ENCODE measurements at places on chromosomes 7 and 10.

- DNase-seq: no peak
Measured at GRCh38 chr10:122393288-122393687, 18.8 kb downstream of the PLEKHA1 start.

DNA sequence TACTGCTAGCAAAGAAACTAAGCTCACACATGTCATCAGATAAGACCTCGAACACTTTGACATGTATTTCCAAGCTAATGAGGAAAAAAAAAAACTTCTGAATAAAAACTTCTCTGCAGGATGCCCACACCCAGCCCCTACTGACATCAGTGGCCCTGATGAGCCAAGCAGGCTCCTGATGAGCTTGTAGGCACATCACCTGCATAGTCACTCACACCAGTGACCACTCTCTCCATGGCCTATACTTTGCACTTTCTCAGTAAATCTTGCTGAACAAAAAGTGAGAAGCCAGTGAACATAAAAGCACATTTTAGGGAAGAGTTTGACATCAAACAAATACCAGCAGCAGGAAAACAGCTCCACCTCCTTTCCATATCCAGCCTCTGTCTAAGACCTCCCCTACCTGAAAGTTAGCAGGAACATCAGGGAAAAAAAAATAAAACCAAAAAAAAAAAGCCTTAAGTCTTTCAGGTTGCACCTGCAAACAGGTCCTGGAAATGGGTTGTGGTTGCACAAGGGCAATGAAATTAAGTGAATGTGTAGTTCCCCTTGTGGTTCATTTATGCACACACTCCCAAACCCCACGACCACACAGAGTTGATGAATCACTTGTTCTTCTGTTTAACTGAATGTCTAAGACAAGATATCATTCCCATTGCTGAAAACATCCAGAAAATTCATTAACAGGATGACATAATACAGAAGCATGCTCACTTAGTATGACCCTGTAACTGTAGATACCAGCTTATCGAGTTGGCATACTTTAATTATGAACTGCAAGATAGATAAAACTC is 205.2 kb upstream of the PDE1C start:
- DNase-seq: no peak

DNA sequence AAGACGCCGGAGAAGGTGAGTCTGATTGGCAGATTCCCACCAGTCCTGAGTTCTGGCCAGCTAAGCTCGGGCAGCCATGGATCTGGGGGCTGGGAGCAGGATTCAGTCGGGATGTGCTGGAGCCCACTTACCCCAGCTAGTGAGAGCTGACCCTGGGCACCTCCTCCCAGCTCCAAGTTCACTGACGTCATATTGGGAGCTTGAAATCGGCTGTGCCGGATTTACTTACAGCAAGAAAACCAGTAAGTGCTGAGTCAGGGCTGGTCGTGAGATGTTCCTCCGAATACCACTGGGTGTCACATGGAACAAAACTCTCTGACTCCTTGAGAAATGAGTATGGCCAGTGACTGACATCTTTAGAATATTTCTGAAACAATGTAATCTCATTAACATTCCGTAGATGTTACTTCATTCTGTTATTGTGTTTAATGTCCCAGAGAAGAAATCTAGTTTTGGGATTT is 621.2 kb downstream of the SDK1 start:
- peak; percentile 71 for DNase-seq

DNA sequence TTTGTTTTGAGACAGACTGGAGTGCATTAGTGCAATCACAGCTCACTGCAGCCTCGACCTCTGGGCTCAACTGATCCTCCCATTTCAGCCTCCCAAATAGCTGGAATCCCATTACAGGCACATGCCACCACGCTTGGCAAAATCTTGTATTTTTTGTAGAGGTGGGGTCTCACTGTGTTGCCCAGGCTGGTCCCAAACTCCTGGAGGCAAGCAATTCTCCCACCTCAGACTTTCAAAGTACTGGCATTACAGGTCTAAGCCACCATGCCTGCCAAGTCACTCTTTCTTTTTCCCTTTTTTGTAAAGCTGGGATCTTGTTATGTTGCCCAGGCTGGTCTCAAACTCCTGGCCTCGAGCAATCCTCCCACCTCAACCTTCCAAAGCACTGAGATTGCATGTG is 8.3 kb upstream of the NPC1L1 start:
- DNase-seq: no peak

- DNase-seq: no peak
Measured at GRCh38 chr7:91162436-91162835, 101.8 kb upstream of the FZD1 start.

- DNase-seq: peak; percentile 75
Measured at GRCh38 chr7:142535123-142535779, 214.0 kb upstream of the PRSS1 start.

GRCh38 chr10:116910910-116911309 is 61.6 kb downstream of the ENO4 start:
- DNase-seq: no peak

DNA sequence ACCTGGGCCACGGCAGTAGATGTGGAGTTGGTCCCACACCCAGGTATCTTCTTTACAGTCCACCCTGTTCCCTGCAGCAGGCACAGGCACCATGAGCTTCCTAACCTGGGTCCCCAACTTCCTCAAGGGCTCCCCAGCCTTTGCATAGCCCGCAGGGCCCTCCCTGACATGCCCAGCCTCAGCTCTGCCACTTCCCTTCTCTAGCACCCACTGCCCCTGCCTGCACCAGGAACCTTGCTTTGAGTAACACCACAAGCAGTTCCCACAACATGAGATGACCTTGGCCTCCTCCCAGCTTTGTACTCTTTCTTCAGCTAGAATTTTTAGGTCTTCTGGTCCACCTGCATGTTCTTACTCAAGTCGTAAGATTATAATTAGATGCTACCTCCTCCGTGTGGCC is 92.2 kb upstream of the ZPBP start:
- DNase-seq: no peak

GRCh38 chr7:128217967-128218652 is 23.0 kb upstream of the LEP start:
- no peak for DNase-seq
